ENCODE measurements at places on chromosomes 7 and 10.

DNA sequence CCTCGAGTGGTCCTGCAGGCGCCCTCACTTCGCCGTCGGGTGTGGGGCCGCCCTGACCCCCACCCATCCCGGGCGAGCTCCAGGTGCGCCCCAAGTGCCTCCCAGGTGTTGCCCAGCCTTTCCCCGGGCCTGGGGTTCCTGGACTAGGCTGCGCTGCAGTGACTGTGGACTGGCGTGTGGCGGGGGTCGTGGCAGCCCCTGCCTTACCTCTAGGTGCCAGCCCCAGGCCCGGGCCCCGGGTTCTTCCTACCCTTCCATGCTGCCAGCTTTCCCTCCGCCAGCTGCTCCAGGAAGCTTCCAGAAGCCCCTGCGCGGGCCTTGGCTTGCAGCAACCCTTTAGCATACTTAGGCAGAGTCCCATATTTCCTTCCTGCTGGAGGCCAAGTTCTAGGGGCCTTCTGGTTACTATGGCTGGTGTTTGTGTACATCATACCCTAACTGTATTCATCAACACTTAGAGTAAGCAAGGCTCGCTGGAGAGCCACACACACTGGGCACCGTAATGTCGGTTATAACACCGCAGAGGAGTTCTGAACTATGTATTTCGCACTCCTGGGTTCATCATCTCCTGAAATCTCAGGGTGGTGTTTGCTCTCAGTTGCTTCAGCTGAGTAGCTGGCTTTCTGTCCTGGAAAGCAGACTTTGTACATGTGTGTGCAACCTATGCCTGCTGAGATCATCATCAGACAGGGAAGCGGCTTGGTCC lies 471 bp downstream of the MGMT start:
- H3K4me1 ChIP-seq: peaks cover 11% of the 10 kb centered on the region
- DNase-seq: no peak
- no peaks in the 10 kb centered on the region for H3K36me3 ChIP-seq
- no peaks in the 10 kb centered on the region for H3K27me3 ChIP-seq
- H3K27ac ChIP-seq: peak overlapping the region; percentile 76

DNA sequence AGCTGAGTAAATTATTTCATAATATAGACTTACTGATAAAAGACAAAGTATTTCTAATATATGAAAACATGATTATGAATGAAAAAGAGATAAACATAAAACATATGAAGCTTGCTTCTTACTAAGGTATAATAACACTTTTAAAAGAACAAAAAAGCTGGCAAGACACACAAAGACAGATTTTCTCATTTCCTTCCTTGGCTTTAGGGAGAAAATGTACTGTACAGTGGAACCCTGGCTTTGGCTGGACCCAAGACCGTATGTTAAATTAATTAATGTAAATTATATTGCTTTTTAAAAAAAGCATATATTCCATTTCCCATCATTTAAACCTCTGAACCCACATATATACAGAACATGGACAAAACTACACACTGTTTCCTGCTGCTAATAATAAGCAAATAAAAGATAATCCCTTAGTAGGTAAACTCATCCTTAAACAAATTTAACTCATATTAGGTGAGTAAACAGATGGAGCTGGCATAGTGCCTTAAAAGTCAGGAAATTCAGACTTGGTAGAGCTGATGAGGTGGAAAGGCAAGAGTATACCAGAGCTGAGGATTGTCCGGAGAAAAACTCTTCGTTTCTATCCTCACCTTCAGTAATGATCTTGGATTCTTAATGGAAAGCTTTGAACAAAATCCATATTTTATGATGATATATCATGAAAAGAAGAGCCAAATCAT lies 1016.4 kb upstream of the KCND2 start:
- no peak overlapping the region for H3K4me3 ChIP-seq
- DNase-seq: no peak
- H3K27me3 ChIP-seq: no peaks in the 10 kb centered on the region
- no peaks in the 10 kb centered on the region for H3K36me3 ChIP-seq
- no peaks in the 10 kb centered on the region for H3K4me1 ChIP-seq
- no peak overlapping the region for H3K27ac ChIP-seq

- H3K27me3 ChIP-seq: no peaks in the 10 kb centered on the region
- no peaks in the 10 kb centered on the region for H3K4me1 ChIP-seq
- no peak overlapping the region for H3K27ac ChIP-seq
- H3K36me3 ChIP-seq: no peaks in the 10 kb centered on the region
- no peak overlapping the region for H3K4me3 ChIP-seq
Measured at GRCh38 chr10:123351715-123352114, 197.5 kb downstream of the BUB3 start.

GRCh38 chr7:99083068-99083651 lies 60.7 kb downstream of the SMURF1 start:
- no peak overlapping the region for H3K27ac ChIP-seq
- no peak overlapping the region for H3K4me3 ChIP-seq
- no peaks in the 10 kb centered on the region for H3K4me1 ChIP-seq
- no peaks in the 10 kb centered on the region for H3K27me3 ChIP-seq
- DNase-seq: no peak

DNA sequence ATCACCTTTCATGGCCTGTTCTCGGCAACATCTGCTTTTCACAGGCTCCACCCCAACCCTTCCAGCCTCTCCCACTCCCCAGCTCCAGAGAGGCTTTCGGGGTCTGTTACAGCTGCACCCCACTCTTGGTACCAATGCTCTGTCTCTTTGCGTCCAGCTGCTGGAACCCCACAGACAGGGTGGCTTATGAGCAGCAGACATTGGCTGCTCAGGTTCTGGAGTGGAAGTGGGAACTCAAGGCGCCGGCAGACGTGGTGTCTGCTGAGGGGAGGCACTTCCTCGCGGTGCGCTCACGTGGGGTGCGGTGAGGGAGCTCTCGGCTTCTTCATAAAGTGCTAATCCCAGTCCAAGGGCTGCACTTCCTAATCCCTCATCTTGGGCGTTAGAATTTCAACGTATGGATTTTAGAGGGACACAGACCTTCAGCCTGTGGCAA lies 185.7 kb downstream of the ELFN1 start:
- no peak overlapping the region for H3K4me3 ChIP-seq
- DNase-seq: no peak
- no peaks in the 10 kb centered on the region for H3K36me3 ChIP-seq
- H3K27me3 ChIP-seq: no peaks in the 10 kb centered on the region
- H3K27ac ChIP-seq: no peak overlapping the region

Data from GM12878 (cell line).